ENCODE measurements at places on chromosomes 13 and 19. TPM values are rescaled to one million over a fixed set of nuclear protein-coding genes. Genes with fewer than 3 reads are reported as not detected.

GRCh38 chr19:55285229-55285890 lies 1.6 kb downstream of the BRSK1 start:
- H3K4me3 ChIP-seq, result no peak overlapping the region
- no peaks in the 10 kb centered on the region for H3K36me3 ChIP-seq
- H3K27ac ChIP-seq, result no peak overlapping the region
- no peak for DNase-seq
- H3K4me1 ChIP-seq, result peaks cover 8% of the 10 kb centered on the region

EDNRB gene
- total RNA-seq, result not detected

FARP1 gene
- 1.5 TPM for total RNA-seq

GRCh38 chr13:49783865-49784264 lies 8.6 kb downstream of the KPNA3 start:
- DNase-seq, result no peak
- no peaks in the 10 kb centered on the region for H3K4me1 ChIP-seq
- H3K36me3 ChIP-seq, result 0 out of 2 replicates have a peak, but pooled peaks cover 2% of the 10 kb centered on the region
- no peak overlapping the region for H3K4me3 ChIP-seq

KL gene
- 1.6 TPM for total RNA-seq

- H3K27me3 ChIP-seq, result no peaks in the 10 kb centered on the region
- H3K4me1 ChIP-seq, result no peaks in the 10 kb centered on the region
- no peak overlapping the region for H3K4me3 ChIP-seq
- no peak for DNase-seq
- H3K36me3 ChIP-seq, result peaks cover 14% of the 10 kb centered on the region
- no peak overlapping the region for H3K27ac ChIP-seq
Measured at GRCh38 chr19:8259922-8260247, 48.3 kb downstream of the CD320 start.

DNA sequence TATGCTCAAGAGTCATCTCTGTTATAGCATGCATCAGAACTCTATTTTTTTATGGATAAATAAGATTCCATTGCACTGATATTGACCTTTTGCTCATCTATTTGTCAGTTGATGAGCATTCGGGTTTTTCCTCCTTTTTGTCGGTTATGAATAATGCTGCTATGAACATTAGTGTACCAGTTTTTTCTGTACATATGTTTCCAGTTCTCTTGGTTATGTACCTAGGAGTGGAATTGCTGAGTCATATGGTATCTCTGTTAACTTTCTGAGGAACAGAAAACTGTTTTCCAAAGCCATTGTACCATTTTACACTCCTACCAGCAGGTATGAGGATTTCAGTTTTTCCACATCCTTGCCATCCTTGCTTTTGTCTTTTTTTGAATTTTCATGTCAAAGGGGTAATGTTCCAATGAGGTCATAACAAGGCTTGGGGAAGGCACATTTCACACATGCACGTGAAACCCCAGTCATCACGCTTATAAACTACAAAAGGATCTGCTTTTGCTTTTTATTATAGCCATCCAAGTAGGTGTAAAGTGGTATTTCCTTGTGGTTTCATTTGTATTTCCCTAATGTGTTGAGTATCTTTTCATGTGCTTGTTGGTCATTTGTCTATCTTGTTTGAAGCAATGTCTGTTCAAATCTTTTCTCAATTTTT lies 14.6 kb downstream of the KBTBD7 start:
- H3K4me3 ChIP-seq, result no peak overlapping the region
- DNase-seq, result no peak
- no peak overlapping the region for H3K27ac ChIP-seq
- H3K27me3 ChIP-seq, result no peaks in the 10 kb centered on the region

Data from GM12878 (cell line).